ENCODE measurements at places on chromosomes 5 and 9. TPM values are rescaled to one million over a fixed set of nuclear protein-coding genes. Genes with fewer than 3 reads are reported as not detected.

The TPPP gene
- 0.19 TPM for total RNA-seq

The RNF183 gene
- total RNA-seq = not detected

The PCDHGB3 gene
- total RNA-seq = 3.1 TPM

The LCNL1 gene
- total RNA-seq = 0.19 TPM

The ZNF366 gene
- total RNA-seq = 4.0 TPM

The IL13 gene
- not detected for total RNA-seq

The ITK gene
- not detected for total RNA-seq

The PCDHGA1 gene
- 0.36 TPM for total RNA-seq

The PCDHGA8 gene
- 1.3 TPM for total RNA-seq

The DND1 gene
- total RNA-seq = 0.09 TPM

The LECT2 gene
- total RNA-seq = not detected

The STK32A gene
- 0.38 TPM for total RNA-seq

The TLX3 gene
- not detected for total RNA-seq

The ACTBL2 gene
- 0.28 TPM for total RNA-seq

The APBA1 gene
- 4.2 TPM for total RNA-seq

The SLC4A9 gene
- total RNA-seq = not detected

The PHF24 gene
- not detected for total RNA-seq

The KIAA0825 gene
- 1.0 TPM for total RNA-seq

The ELP1 gene
- 34.8 TPM for total RNA-seq

The VAV2 gene
- total RNA-seq = 20.9 TPM

The NEUROG1 gene
- total RNA-seq = not detected

The SHC3 gene
- 7.6 TPM for total RNA-seq

The PDGFRB gene
- total RNA-seq = 0.63 TPM

The PCDHB9 gene
- total RNA-seq = 0.28 TPM

The NTNG2 gene
- 0.28 TPM for total RNA-seq

The LURAP1L gene
- total RNA-seq = 3.9 TPM

The C5orf52 gene
- total RNA-seq = not detected

The PFN3 gene
- total RNA-seq = not detected

The SAPCD2 gene
- 5.5 TPM for total RNA-seq

The COL15A1 gene
- not detected for total RNA-seq

The PDCD1LG2 gene
- total RNA-seq = 11.7 TPM

The LCN1 gene
- 0.66 TPM for total RNA-seq

The LRRC14B gene
- not detected for total RNA-seq

The ADAMTSL2 gene
- 0.75 TPM for total RNA-seq

The SIGMAR1 gene
- total RNA-seq = 46.3 TPM

The OR4F3 gene
- not detected for total RNA-seq

The VCAN gene
- total RNA-seq = 9.6 TPM

The ST8SIA4 gene
- total RNA-seq = 8.0 TPM

The IL7R gene
- 3.2 TPM for total RNA-seq

The GALNT10 gene
- total RNA-seq = 57.8 TPM

The SEMA6A gene
- total RNA-seq = 0.54 TPM

The DMRT3 gene
- total RNA-seq = not detected

The LHX3 gene
- total RNA-seq = not detected

The DOLK gene
- 23.4 TPM for total RNA-seq

The NME5 gene
- total RNA-seq = 1.5 TPM

The NUTM2G gene
- not detected for total RNA-seq

The NEK6 gene
- 103 TPM for total RNA-seq

The TUSC1 gene
- 7.0 TPM for total RNA-seq

The PCDHGA11 gene
- total RNA-seq = 10.1 TPM

The UBE2D2 gene
- 56.6 TPM for total RNA-seq

The SIL1 gene
- 53.6 TPM for total RNA-seq
